CD4-positive, alpha-beta T cell treated with Interleukin-4 for 1 hour (primary cell): ENCODE measurements at places on chromosomes 16 and 17.

GRCh38 chr17:43962479-43962878 lies 8.7 kb upstream of the PYY start:
- no peak for DNase-seq

DNA sequence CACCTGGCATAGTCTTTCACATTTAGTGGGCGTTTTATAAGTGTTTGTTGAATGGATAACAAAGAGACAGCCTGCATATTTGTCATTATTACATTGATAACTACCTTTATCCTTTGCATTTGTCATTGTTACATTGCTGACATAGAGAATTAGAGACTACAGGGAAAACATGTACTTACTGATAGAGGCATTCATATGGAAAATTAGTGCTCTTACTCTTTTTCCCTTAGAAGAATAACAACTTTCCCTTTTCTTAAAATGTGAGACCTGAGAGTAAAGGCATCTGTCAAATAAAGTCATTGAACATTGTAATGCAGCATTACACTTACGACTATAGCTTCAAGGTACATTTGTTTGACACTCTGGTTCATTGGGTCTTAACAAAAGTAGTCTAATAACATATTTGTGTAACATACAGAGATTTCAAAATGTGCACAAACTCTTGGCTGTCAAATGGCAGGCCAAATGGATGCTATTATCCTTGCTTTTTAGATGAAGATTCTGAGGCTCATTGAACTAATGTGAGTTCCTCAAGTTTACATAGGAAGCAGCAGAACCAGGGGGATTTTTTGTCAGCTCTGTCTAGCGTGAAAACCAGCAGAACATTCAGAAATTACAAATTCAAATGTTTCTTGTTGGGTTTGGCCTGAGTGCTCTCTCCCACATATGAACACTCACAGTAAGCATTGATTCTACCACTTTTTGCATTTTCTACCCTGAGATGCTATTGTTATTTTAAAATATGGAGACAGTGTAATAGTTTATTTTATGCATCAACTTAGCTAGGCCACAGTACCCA lies 28.5 kb downstream of the SMIM36 start:
- DNase-seq: no peak

GRCh38 chr17:63096426-63096825 lies 130.4 kb downstream of the TANC2 start:
- no peak for DNase-seq

DNA sequence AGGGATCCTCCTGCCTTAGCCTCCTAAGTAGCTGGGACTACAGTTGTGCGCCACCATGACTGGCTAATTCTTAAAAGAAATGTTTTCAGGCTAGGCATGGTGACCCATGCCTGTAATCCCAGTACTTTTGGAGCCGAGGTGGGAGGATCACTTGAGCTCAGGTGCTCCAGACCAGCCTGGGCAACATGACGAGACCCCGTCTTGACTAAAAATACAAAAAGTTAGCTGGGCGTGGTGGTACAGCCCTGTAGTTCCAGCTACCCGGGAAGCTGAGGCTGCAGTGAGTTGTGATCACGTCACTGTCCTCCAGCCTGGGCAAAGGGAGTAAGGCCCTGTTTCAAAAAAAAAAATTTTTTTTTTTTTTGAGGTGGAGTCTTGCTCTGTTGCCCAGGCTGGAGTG lies 173.1 kb downstream of the SEC14L1 start:
- no peak for DNase-seq

DNA sequence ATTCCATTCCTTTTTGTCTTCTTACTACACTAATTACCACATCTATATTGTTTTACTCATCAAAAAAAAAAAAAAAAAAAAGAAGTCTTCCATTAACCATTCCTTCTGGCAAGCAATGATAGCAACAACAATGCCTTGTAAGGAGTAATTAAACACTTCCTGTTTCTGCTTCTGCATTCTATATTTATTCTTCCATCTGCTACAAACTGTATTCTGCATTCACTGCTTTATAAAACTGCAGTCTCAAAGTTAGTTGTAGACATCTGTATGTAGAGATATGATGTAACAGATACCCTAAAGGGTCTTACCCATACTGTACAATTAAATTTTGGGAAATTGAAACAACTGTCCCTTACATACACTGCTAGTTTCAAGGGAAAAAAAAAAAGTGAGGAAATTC lies 28.7 kb upstream of the ABCA6 start:
- DNase-seq: no peak

DNA sequence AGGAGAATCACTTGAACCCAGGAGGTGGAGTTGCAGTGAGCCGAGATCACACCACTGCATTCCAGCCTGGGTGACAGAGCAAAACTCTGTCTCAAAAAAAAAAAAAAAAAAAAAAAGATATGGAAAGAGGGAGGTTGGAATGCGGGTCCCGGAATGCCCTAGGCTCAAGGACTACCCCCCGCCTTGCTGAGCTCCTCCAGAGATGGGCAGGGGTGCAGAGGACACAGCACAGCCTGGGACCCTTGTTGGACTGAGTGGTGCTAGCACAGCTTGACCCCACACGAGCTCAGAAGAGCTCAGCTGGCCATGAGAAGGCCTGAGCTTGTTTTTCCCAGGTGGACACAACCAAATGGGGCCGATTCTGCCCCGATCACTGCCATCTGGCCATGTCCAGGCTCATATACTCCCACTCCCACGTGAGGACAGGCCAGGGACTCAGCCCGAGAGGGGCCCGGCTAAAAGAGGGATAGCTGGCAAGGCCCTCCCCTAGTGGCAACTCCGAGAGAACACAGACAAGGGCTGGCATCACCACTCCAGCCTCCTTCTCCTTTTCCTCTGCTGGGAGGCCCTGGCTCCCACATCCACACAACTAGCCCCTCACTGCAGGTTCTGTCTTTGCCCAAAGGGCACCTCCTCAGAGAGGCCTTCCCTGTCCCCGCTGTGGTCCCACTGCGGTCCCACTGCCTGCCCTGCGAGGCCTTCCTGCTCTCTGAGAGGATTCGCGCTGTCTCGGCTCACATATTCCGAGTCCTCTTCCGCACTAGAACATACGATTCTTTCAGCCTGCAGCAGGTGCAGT lies 11.0 kb downstream of the SGCA start:
- no peak for DNase-seq

DNA sequence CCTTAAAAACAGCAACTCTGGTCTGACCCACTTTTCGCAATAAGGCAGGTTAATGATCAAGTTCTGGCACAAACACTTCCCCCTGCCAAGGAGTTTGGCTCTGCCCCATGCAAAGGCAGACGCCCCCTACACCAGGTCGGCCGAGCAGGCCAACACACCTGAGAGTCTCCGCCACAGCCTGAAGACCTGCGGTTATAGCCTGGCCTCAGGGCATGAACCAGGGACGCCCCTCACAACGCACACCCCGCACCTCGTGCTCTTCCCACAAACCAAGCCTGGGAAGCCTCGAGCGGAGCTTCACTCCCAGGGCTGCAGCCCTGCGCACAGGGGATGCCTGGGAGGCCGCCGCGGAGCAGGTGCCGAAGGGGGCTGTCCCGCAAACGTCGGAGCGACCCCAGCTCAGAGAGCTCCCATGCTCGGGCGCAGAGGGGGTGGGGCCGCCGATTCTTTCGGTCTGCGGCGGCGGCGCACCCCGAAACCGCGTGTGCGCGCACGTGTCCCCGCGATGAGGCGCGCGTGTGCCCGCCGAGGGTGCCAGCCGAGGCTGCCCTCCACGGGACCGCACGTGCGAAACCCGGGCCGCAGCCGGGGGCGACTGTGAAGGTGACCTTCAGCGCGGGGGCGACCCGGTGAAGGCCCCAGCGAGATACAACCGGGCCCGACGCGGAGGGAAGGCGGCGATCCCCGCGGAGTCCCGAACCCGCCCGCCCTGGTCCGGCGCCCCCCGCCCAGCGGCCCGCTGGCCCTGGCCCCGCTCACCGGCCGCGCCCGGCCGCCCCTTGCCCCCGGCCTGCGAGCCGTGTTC lies 559 bp downstream of the CLUH start:
- peak; percentile 21 for DNase-seq

- no peak for DNase-seq
These were observed 45.3 kb upstream of the FASN start for GRCh38 chr17:82143333-82143732.

- peak; percentile 4 for DNase-seq
These were observed 741 bp downstream of the PLK1 start for GRCh38 chr16:23679274-23679985.

GRCh38 chr16:22813223-22813947 lies 577 bp upstream of the HS3ST2 start:
- DNase-seq: no peak

GRCh38 chr17:29677824-29678223 lies 55.1 kb upstream of the CORO6 start:
- DNase-seq: no peak

DNA sequence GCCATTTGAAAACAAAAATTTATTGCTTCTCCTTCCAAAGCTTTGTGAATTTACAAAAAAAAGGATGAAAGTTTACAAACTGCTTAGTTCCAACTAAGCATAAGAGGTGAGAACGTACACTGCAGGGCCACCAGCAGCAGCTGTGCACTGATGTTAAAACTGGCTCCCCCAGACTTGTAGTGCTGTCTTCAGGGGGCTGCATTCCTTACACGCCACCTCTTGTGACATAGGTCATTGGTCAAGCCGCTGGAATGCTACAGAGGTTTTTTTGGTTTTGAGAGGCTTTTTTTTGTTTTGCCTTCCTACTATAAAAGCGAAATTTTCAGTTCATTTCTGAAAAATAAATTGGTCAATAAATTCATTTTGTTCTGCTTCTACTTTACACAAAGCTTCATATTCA lies 6.9 kb downstream of the IFT20 start:
- DNase-seq: no peak

- no peak for DNase-seq
These were observed 8.1 kb upstream of the NLRP1 start for GRCh38 chr17:5592382-5592781.

DNA sequence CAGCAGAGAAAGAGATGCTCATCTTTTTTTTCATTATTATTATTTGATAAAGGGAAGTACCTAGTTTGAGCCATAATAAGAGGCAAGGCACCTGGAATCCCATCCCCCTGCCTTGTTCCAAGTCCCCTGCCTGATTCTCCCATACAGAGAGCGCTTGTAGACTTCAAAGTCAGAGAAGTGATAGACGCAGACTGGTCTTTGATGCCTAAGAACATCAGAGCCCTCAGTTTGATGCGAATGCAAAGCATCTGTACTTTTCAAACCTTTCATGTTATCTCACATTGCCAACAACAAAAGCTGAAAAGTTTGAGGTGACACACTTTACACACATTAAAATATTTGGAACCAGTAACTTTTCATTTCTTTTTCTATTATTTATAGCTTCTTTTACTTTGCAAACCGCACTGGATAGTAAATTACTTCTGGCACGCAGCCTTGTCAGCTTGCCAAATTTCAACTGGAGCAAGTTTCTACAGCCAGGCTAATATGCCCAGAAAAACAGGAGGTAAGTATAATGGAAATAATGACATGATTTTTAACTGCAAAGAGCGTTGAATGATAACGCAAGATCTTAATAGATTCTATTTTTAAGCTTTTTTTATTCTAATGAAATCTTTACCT lies 5.9 kb upstream of the UTP6 start:
- no peak for DNase-seq

GRCh38 chr16:57185446-57185944 lies 344 bp downstream of the PSME3IP1 start:
- no peak for DNase-seq

DNA sequence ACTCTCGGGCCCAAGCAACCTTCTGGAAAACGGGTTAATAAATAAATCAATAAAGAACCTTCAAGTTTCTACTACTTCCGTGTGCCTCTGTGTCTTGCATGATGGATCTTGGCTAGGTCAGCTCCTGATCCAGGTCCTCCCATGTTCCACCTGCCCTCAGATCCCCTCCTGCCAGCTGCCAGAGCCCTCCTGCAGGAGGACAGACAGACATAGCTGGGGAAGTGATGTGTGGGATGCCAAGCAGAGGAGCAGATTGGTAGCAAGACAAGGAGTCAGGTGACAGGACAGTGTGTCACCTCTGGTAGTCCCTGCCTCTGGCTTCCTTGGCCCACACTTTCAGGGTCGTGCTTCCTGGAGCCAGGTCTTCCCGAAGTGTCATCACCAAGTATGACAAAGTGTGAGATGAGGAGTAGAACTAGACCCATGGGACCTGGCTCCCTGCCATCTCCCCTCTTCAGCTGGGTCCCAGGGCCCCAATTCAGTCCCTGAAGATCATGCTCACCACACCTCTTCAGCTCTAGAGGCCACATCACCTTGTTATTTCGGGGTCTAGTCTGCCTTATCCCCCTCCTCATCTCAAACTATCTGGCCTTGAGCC lies 1.0 kb upstream of the EPN3 start:
- DNase-seq: no peak

DNA sequence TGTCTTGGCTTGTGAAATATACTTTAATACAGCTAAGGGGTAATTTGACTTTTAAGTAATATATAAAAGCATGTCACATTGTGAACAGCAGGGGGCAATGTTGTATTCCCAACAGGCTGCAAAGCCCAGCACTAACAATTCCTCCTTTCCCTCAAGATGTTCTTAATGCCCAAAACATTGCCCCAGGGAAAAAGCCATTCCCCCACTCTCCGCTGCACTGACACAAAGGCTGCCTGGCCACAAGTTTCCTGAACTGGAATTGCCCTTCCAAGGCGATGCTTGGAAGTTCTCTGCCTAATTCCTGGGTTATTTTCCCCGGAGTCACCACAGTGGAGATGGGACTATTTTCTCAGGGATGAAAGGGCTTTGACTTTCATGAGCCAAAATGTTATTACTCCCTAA lies 27.2 kb downstream of the CLEC16A start:
- DNase-seq: peak; percentile 34

DNA sequence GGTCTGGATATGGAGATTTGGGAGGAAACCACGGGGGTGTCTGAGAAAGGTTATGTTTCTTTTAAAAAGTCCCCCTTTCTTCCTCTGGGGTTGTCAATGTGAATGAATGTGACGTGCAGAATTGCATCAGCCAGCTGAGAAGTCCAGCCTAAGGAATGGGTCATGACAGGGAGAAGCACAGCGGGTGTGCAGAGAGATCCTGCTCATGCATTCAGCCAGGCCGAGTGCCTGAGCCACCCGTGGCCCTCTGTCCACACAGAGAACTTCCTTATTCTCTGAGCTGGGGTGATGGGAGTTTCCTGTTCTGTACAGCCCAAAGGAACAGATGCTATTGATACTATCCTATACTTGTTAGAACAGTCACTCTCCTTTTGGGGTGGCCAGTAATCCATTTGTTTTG lies 117.9 kb downstream of the CPPED1 start:
- DNase-seq: no peak

GRCh38 chr17:74049167-74049966 lies 154.1 kb upstream of the RPL38 start:
- DNase-seq: no peak

GRCh38 chr17:82788206-82789001 lies 36.5 kb downstream of the TBCD start:
- no peak for DNase-seq
